ENCODE measurements at places on chromosomes 6 and 20. TPM values are rescaled to one million over a fixed set of nuclear protein-coding genes. Genes with fewer than 3 reads are reported as not detected.
A peak's percentile ranks its signal among the peaks of the same experiment; 100 is the strongest.

DNA sequence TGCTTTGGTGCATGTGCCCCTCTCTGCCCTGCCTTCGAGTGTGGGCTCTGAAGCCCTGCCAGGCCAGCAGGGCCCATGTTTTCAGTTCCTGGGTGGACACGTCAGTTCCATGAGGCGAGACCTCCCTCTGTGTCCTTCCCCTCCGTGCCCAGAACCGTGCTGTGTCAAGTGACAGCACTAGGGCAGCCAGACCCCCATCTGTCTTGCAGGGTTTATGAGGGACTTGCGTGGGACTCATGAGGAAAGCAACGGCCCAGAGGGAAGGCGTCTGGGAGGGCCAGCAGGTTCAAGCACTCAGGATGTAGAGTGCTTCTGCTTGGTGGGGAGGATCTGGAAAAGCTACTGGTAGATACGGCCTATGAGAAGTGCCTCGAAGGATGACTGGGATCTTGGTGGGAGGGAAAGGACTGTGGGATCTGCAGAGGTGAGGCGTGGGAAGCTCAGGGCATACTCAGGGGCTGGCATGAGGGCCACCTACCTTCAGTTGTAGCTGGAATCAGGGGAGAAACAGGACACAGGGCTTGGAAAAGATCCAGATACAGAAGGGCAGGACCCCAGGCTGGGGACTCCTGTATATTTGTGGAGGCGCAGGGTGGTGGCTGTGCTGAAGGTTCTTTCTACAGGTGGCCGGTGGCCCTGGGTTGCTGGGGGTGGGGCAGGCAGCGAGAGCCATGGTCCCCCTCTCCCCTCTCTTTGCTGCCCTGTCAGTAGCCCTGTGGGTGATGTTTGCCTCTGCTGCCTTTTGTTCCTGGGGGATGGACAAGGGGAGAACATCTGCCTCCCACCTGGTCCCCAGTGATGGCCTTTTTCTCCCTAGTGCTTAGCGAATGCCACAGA is 5.5 kb downstream of the NPEPL1 start:
- H3K4me3 ChIP-seq, result no peak overlapping the region
- peaks cover 19% of the 10 kb centered on the region for H3K4me1 ChIP-seq
- H3K36me3 ChIP-seq, result peaks cover 2% of the 10 kb centered on the region
- DNase-seq, result no peak
- no peak overlapping the region for H3K27ac ChIP-seq

GRCh38 chr20:33687370-33687915 is 1.3 kb upstream of the E2F1 start:
- H3K27ac ChIP-seq, result no peak overlapping the region
- peaks cover 4% of the 10 kb centered on the region for H3K36me3 ChIP-seq
- DNase-seq, result no peak
- peaks cover 77% of the 10 kb centered on the region for H3K4me1 ChIP-seq
- peak overlapping the region; percentile 74 for H3K4me3 ChIP-seq
- no peaks in the 10 kb centered on the region for H3K27me3 ChIP-seq

DNA sequence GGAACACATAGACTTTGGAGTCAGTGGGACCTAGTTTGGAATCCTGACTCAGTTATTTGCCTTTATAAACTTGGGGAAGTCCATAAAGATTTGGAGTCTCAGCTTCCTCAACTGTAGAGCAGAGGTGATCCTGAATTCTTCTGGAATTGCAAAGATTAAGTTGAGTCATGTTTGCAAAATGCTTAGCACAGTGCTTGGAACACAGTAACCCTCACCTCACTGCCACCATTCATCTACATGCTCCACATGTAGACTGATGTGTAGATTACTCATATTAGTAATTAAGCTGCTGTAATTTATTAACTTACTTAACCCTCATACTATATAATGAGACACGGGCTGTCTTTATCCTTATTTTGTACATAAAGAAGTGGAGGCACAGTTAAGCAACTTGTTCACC is 61.4 kb downstream of the LAMP5 start:
- DNase-seq, result no peak
- peaks cover 6% of the 10 kb centered on the region for H3K27me3 ChIP-seq
- H3K4me3 ChIP-seq, result no peak overlapping the region
- no peak overlapping the region for H3K27ac ChIP-seq
- H3K4me1 ChIP-seq, result no peaks in the 10 kb centered on the region
- no peaks in the 10 kb centered on the region for H3K36me3 ChIP-seq

DNA sequence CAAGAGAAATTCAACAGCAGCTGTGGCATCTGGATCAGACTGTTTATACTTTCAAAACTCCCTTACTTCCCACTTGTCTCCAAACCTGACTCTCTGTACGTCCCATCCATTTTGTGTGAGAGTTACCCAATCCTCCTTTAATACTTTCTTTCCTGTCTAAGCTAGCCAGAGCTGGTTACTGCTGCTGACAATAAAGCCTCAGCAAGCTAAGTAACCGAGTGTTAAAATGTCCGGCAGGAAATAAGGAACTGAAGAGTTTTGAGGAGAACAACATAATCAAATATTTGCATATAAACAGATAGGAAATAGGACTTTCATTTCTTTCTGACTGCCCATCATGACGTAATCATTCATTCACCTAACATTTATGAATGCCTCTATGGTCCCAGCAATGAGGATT is 11.6 kb downstream of the TMEM30A start:
- peak overlapping the region; percentile 45 for H3K27ac ChIP-seq
- DNase-seq, result no peak
- peaks cover 57% of the 10 kb centered on the region for H3K4me1 ChIP-seq
- peaks cover 32% of the 10 kb centered on the region for H3K36me3 ChIP-seq
- no peak overlapping the region for H3K4me3 ChIP-seq
- no peaks in the 10 kb centered on the region for H3K27me3 ChIP-seq

- H3K27ac ChIP-seq, result no peak overlapping the region
- H3K36me3 ChIP-seq, result no peaks in the 10 kb centered on the region
- H3K4me1 ChIP-seq, result peaks cover 16% of the 10 kb centered on the region
- peak; percentile 48 for DNase-seq
- no peak overlapping the region for H3K4me3 ChIP-seq
Measured at GRCh38 chr6:25660512-25660911, 8.5 kb downstream of the SCGN start.

- H3K4me3 ChIP-seq, result peak overlapping the region; percentile 37
- no peak for DNase-seq
- H3K36me3 ChIP-seq, result peaks cover 2% of the 10 kb centered on the region
- H3K27me3 ChIP-seq, result no peaks in the 10 kb centered on the region
Measured at GRCh38 chr6:128259029-128259724, 261.2 kb downstream of the PTPRK start.

GRCh38 chr20:7836076-7836475 is 104.2 kb downstream of the HAO1 start:
- DNase-seq, result no peak
- no peaks in the 10 kb centered on the region for H3K27me3 ChIP-seq
- no peaks in the 10 kb centered on the region for H3K4me1 ChIP-seq
- no peak overlapping the region for H3K4me3 ChIP-seq
- no peaks in the 10 kb centered on the region for H3K36me3 ChIP-seq
- H3K27ac ChIP-seq, result no peak overlapping the region

DNA sequence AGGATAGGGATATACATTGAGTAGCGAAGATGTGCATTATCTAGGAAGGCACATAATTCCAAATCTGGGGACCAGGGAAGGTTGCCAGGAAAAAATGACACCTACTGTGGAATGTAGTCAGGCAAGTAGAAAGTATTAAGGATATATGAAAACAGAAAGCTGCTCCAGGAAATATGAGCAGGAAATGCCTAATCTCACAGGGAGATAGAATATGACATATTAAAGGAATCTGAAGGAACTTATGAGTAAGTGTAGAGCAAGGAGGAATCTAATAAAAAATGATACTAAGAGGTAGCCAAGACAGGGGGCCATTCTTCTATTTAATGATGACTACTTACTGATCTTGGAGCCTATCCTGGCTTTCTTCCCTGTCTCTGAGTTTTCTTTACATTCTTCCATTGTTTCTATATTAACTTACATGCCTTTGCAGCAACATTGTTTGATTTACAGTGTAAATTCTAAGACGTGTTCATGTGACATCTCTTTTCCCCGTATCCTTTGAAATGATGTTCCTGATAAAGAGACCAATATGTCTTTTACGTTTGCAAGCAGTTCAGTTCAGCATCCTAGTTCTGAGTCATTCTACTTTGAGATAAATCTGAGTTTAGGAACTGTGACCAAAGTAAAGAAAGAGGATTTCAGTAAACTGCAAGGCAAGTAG is 58.6 kb downstream of the TINAG start:
- no peak for DNase-seq
- no peaks in the 10 kb centered on the region for H3K4me1 ChIP-seq
- no peak overlapping the region for H3K27ac ChIP-seq
- no peak overlapping the region for H3K4me3 ChIP-seq
- no peaks in the 10 kb centered on the region for H3K36me3 ChIP-seq

GRCh38 chr6:31829633-31830283 is 2.2 kb downstream of the HSPA1B start:
- peaks cover 53% of the 10 kb centered on the region for H3K4me1 ChIP-seq
- peak overlapping the region; percentile 96 for H3K4me3 ChIP-seq
- H3K27ac ChIP-seq, result peak overlapping the region; percentile 97
- peaks cover 4% of the 10 kb centered on the region for H3K36me3 ChIP-seq
- H3K27me3 ChIP-seq, result no peaks in the 10 kb centered on the region
- no peak for DNase-seq

- H3K36me3 ChIP-seq, result peaks cover 4% of the 10 kb centered on the region
- H3K27ac ChIP-seq, result peak overlapping the region; percentile 93
- no peaks in the 10 kb centered on the region for H3K27me3 ChIP-seq
- H3K4me3 ChIP-seq, result peak overlapping the region; percentile 64
Measured at GRCh38 chr6:139369568-139370282, 4.7 kb downstream of the CITED2 start.

DNA sequence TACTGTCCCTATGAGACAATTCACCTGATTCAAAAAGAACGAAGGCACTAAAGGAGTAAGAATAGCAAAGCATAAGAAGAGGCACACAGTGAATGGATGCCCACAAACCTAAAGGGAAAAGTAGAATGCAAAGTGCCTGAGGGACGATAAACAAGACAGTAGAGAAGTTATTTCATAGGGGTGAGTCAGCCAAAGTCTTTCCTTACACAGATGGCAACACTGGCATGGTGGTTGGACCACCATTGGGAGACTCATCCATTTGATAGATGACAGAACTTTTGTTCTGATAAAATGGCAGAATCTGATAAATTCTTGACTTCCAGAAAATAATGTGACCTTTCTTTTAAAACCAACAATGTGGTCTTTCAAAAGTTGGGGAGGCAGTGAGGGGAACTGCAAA is 148.1 kb upstream of the HDAC2 start:
- H3K4me3 ChIP-seq, result no peak overlapping the region
- no peaks in the 10 kb centered on the region for H3K4me1 ChIP-seq
- peaks cover 13% of the 10 kb centered on the region for H3K27me3 ChIP-seq
- no peaks in the 10 kb centered on the region for H3K36me3 ChIP-seq

- H3K27ac ChIP-seq, result peak within 1 kb of the TSS; percentile 33
- H3K27me3 ChIP-seq, result peaks cover 5% of the 10 kb centered on the region
- H3K4me1 ChIP-seq, result peaks cover 7% of the 10 kb centered on the region
- DNase-seq, result peak; percentile 58
- H3K4me3 ChIP-seq, result peak within 1 kb of the TSS; percentile 66
Measured at GRCh38 chr6:28258877-28259777, at the start of gene NKAPL. Gene NKAPL (plus strand): TSS chr6:28259297. CDS start chr6:28259372, 75 bp downstream.

DNA sequence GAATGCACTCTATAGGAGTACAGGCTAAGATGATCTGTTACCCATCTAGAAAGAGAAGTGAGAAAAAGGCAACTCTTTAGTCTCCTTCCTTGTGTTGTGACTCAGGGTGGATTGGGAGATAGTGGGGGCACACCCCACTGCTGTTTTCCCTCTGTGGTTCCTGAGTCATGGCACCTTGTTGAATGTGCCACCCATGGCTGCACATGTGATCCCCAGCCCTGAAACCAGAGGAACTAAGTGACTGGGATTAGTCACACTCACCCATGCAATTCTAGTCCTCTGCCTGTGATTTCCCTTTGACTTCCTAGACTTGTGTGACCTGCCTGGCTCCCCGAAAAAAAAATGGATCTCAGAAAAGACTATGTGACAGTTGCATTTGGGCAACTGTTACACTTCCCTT is 48.6 kb upstream of the HTR1B start:
- H3K36me3 ChIP-seq, result peaks cover 5% of the 10 kb centered on the region
- H3K27me3 ChIP-seq, result no peaks in the 10 kb centered on the region
- no peak for DNase-seq
- H3K27ac ChIP-seq, result no peak overlapping the region
- no peak overlapping the region for H3K4me3 ChIP-seq

- H3K27me3 ChIP-seq, result no peaks in the 10 kb centered on the region
- peak overlapping the region; percentile 85 for H3K4me3 ChIP-seq
- H3K27ac ChIP-seq, result peak overlapping the region; percentile 85
- H3K4me1 ChIP-seq, result peaks cover 71% of the 10 kb centered on the region
Measured at GRCh38 chr20:46402331-46402811, 4.0 kb downstream of the ELMO2 start.

Gene C6orf58
- not detected for total RNA-seq

Gene ATXN1
- 65.1 TPM for total RNA-seq

Gene BCAS1
- total RNA-seq, result not detected

Gene TINAG
- total RNA-seq, result not detected

Gene BPIFB1
- not detected for total RNA-seq

Gene GJA10
- total RNA-seq, result not detected

Gene PRDM13
- not detected for total RNA-seq
